ENCODE measurements at places on chromosomes 11 and 22.
A peak's percentile ranks its signal among the peaks of the same experiment; 100 is the strongest.

DNA sequence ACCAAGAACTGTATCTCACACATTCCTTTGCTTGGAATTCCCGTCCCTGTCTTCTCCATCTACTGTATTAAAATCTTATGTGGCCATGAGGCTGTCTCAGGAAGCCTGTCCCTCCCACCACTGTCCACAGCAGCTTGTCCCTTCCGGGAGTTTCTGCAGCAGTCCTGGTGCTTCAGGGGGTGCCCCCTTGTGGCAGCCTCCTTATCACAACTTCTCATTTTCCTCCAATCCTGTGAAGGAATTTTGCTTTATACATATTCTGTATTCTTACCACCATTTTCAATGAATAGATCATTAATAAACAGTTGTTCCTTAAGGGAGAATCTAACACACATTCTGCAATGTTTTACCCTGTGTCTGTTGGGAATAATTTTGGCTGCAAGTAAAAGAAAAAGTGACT lies 220.4 kb upstream of the RAG2 start:
- no peak for DNase-seq

DNA sequence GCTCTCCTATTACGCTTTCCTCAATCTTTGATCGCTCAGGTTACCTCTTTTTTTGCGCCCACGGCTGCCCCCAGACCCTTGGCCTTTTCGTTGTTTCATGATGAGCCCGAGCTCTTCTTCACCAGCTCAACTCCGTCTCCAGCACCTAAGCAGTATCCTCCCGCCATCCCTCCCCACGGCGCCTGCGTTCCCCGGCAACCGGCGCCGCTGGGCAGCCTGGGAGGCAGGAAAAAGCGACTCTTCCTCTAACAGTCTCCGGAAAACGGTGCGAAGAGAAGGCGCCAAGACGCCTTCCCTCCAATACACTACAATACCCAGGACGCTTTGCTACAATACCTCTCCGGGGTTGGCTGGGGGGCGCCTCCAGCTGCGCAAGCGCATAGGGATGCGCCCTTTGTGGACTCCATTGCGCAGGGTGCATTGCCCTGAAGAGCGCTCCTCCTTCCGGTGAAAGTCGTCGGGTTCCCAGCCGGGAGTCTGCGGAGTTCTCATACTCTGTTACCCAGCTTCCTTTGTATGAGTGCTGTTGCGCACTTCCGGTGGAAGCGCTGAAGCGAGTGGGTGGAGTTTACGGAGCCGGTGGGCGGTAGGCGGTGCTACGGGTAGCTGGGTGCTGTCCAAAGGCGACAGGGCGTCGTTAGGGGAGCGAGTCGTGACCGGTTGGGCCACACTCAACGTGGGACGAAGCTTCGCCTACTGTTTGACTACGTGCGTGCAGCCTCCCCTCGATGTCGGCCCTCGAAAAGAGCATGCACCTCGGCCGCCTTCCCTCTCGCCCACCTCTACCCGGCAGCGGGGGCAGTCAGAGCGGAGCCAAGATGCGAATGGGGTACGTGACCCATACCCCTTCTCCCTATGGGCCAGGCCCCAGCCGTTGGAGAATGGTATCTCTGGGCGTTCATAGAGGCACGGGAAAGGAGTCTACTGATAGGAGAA lies at the start of the genes C2CD3 and PPME1:
Gene C2CD3, minus strand, starts transcription at position 309 of the 936 bp plus-strand sequence. Its CDS starts 210 bp downstream, at position 99.
Gene PPME1, plus strand, starts transcription at position 596 of the 936 bp plus-strand sequence. Its CDS starts 133 bp downstream, at position 729.
- DNase-seq, result peak; percentile 100

DNA sequence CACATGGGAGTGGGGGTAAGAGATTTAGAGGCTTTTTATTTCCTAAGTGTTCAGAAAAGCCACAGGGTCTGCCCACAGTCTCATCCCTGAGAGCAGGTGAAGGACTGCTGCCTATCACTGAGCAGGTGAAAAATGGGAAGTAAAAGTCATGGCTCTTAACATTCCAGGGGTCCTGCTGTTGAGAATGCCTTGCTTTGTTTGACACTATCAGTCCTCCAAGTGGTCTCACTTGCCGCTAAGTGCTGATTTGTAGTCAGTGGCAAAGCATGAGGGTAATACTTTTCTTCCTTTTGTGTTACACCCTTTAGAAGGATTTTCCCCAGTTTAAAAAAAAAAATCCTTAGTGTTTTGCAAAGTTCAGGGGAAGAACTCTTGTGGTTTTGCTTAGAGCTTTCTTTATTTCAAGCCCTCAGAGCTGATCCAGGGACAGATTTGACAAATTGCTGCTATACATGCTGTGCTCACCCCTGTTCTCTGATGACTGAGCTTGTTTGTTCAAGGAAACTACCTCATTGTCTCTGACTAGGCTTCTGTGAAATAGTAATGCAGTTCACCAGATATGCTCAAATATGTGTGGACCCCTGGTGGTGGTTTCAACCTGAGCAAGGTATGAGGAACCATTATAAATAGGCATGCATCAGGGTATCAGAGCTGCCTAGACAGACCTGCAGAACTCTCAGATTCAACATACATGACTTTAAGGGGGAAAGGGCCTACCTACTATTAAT lies 141.0 kb downstream of the ARHGAP42 start:
- DNase-seq, result no peak

DNA sequence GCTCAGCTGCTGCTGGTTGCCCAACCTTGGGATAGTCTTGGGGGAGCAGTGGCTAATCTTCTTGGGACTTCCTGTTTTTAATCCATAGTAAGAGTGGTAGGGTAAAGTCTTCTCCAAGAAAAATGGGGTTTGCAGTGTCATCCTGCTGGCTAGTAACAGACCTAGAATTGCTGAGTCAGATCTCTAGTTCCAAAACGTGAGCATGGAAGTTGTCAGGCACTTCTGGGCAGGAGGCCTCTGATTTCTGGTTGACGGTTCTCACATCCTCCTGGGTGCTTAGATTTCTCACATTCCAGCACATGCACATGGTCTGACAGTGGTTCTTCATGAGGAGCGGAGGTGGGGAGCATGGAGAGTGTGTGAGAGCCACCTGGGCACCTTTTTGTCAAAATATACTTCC lies 410.0 kb downstream of the OPCML start:
- no peak for DNase-seq

DNA sequence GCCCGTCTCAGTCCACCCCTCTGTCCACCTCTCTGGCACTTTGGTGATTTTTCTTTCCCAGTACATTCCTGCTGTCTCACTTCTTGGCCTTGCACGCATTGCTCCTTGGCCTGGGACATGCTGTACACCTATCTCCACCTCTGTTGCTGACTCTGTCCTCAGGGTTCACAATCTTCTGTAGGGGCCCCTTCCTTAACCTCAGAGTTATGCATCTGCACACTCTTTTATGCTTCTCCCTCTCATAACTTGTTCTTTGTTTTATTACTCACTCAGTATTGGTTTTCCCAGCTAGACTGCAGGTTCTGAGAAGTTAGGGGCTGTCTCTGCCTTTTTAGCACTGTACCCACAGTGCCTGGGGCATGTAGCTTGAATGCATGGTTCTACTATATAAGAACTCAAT lies 139.1 kb upstream of the MTMR2 start:
- DNase-seq, result no peak

Measured in cerebellar cortex (tissue), 1 donor.